Renal cortical epithelial cell (primary cell): ENCODE measurements at places on chromosomes 11 and 22.

DNA sequence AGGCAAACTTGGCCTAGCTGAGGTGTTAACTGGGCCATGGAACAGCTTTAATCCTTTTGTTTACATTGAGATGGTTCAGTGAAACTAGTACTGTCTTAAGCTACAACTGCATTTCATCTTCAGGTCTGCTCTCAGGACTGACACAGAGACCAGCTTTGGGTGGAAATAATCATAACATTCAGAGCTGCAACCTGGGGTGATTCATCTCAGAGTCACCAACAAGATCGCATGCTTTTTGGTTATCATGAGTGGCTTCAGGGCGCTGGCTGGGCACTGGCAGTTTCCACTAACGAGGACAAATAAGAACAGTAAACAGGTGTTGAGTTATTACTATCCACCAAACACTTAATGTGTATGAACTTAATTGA lies 60.9 kb upstream of the PAX6 start:
- DNase-seq, result peak; percentile 20

DNA sequence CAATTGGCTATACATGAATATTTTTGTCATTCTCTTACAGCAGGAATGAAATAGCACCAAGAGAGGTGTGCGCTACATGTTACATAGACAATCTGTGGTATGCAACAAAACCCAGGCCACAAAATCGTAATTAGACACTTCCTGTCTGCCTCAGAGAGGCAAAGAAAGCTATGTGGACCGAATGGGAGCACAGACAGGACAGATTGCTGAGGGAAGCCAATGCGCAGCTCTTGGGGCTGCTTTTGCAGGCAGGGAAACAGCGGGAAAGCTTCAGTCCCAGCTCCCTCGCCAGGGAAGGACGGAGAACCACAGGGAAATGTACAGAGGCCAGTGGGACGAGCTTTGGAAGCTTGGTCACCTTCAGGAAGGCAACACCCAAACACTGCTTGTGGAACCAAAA lies 40.9 kb downstream of the SERPINH1 start:
- DNase-seq, result no peak

GRCh38 chr22:49269928-49270327 lies 557.7 kb downstream of the BRD1 start:
- no peak for DNase-seq

- DNase-seq, result no peak
Observed at GRCh38 chr11:996681-997080, 39.8 kb downstream of the MUC6 start.

DNA sequence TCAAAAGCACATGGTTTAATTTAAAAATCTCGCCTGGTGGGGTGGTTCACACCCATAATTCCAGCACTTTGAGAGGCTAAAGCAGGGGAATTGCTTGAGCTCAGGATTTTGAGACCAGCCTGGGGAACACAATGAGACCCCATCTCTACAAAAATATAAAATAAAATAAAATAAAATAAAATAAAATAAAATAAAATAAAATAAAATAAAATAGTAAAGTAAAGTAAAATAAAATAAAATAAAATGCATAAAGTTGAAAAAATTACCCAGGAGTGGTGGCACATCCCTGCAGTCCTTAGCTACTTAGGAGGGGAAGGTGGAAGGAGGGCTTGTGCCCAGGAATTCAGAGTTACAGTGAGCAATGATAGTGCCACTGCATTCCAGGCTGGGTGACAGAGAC lies 88.7 kb upstream of the MS4A8 start:
- no peak for DNase-seq

GRCh38 chr11:115869780-115870431 lies 365.7 kb upstream of the CADM1 start:
- DNase-seq, result peak; percentile 16

DNA sequence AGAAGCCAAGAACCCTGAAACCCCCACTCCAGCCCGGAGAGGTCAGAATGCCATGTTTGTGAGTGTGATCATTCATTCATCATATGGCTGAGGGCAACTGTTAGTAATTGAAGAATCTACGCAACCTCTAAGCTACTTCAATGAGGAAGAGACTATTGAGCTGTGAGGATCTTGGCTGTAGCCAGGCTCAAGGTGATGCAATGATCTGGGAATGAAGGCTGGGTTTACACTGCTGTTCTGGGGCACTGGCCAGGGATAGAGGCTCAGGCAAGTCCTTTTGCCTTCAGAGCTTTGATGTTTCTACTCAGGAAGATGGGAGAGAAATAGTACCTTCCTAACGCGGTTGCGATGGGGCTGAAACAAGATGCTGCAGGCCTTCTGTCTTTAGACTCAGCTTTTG lies 12.9 kb downstream of the CRYBB2 start:
- DNase-seq, result no peak

- no peak for DNase-seq
Observed at GRCh38 chr11:14237444-14237961, 121.5 kb downstream of the RRAS2 start.

GRCh38 chr11:83612891-83613766 lies 327.0 kb upstream of the CCDC90B start:
- no peak for DNase-seq

DNA sequence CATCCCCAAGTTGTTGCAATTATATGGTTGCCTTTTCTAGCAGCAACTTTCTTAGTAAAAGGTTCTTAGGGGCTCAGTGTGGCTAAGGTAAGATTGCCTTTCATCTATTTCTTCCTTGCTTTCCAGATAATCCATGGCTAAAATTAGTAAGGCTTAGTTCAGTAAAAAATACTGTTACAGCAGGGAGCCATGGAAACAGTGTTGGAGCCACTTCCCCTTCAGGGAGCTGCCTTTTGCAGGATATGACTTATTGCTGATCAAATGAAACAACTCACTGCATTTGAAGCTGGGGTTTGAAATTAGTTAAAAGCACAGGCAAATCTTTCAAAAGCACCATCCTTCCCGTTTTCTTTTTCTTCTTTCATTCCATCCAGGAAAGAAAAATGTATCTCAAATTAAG lies 184.3 kb downstream of the C11orf87 start:
- no peak for DNase-seq

DNA sequence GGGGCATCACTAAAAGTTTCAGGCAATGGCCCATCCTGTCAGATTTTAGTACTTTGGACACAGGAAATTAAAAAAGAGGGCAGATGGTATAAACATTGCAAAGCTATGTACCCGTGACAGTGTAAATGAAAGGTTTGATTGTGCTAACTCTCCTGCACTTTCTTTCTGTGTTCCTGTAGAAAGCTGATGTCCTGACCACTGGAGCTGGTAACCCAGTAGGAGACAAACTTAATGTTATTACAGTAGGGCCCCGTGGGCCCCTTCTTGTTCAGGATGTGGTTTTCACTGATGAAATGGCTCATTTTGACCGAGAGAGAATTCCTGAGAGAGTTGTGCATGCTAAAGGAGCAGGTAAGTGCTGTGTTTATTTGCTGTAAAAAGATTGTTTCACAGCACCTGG lies 10.3 kb downstream of the CAT start:
- peak; percentile 73 for DNase-seq

GRCh38 chr11:118136341-118136740 lies 16.3 kb downstream of the SCN4B start:
- DNase-seq, result no peak

DNA sequence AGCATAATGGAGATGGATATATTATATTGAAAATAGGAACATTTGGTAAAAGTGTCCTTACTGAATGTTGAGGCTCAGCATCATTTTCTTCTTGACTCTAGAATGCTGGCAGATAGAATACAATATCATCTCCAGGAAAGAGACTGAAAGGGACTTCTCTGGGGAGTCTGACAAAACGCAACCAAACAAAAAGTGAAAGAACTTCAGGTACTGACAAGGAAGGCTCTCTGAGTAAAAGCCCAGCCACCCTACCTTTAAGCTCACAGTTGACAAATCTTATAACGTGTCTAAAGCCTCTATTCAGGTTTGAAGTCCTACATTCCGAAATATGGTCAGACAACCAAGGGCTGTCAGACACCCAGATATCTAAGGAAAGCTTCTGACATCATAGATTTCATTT lies 590.8 kb downstream of the SOX6 start:
- no peak for DNase-seq

DNA sequence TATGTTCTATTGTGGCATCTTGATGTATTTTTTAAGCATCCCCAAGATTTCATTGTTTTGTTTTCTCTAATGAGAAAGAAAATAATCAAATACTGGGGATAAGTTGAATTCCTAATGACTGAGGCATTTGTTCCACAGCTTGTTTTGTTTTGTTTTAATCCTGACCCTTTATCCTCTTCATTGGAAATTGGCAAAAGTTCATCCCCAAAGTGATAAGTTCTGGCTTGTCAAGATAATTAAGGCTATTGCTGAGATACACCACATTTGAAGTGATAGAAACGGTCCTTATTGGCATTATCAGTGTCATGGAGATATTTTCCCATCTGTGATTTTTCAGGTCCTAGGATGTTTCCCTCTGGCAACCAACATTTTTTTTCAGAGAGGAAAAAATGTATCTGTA lies 65.0 kb downstream of the SLC36A4 start:
- no peak for DNase-seq

GRCh38 chr11:17507773-17508172 lies 31.1 kb upstream of the ABCC8 start:
- DNase-seq, result no peak

- DNase-seq, result no peak
Observed at GRCh38 chr22:38221908-38222796, 20.4 kb downstream of the MAFF start.

GRCh38 chr22:37410174-37411055 lies 16.9 kb downstream of the ELFN2 start:
- no peak for DNase-seq

- DNase-seq, result no peak
Observed at GRCh38 chr22:42273855-42274451, 3.5 kb upstream of the TCF20 start.

- DNase-seq, result no peak
Observed at GRCh38 chr11:21072558-21072957, 403.2 kb downstream of the NELL1 start.

- no peak for DNase-seq
Observed at GRCh38 chr11:27489092-27489491, 16.5 kb upstream of the LGR4 start.

DNA sequence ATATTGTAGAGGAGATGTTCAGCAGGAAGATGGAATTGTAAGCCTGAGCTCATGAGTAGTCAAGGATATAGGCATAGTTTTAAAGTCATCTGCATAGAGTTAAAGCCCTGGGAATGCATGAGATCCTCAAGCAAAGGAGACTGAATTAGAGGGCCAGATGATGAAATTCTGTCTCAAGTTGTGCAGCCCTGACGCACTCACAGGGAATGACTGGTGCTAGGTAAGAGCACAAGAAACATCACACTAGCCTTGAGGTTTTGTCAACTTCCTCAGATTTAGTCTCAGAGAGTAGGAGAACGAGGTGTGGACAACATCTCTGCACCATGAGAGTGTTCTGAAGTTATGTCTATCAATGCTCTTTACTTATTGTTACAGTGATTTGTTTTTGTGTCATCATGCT lies 5.8 kb downstream of the RAB38 start:
- DNase-seq, result no peak

DNA sequence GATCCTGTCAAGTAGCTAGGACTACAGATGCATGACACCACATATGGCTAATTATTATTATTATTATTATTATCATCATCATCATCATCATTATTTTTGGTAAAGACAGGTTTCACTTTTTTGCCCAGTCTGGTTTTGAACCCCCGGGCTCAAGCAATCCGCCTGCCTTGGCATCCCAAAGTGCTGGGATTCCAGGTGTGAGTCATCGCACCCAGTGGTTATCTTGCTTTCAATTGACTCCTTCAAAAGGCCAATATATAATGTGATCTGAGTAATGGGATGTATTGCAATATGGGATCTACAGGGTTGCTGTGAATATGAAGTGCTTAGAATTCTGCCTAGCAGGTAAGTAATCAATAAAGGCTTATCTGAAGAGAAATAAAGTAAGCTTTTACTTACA lies 221.2 kb downstream of the SBF2 start:
- DNase-seq, result no peak

- DNase-seq, result no peak
Observed at GRCh38 chr11:120517390-120517761, 5.8 kb downstream of the GRIK4 start.

GRCh38 chr22:41939981-41940831 lies 6.7 kb downstream of the CENPM start:
- no peak for DNase-seq

- no peak for DNase-seq
Observed at GRCh38 chr11:106418791-106419190, 341.3 kb downstream of the AASDHPPT start.

- no peak for DNase-seq
Observed at GRCh38 chr11:106400949-106401570, 323.6 kb downstream of the AASDHPPT start.
